Keratinocyte (primary cell): ENCODE measurements at places on chromosomes 7 and 10.

- no peak for DNase-seq
Observed at GRCh38 chr10:6654571-6654970, 74.5 kb upstream of the PRKCQ start.

DNA sequence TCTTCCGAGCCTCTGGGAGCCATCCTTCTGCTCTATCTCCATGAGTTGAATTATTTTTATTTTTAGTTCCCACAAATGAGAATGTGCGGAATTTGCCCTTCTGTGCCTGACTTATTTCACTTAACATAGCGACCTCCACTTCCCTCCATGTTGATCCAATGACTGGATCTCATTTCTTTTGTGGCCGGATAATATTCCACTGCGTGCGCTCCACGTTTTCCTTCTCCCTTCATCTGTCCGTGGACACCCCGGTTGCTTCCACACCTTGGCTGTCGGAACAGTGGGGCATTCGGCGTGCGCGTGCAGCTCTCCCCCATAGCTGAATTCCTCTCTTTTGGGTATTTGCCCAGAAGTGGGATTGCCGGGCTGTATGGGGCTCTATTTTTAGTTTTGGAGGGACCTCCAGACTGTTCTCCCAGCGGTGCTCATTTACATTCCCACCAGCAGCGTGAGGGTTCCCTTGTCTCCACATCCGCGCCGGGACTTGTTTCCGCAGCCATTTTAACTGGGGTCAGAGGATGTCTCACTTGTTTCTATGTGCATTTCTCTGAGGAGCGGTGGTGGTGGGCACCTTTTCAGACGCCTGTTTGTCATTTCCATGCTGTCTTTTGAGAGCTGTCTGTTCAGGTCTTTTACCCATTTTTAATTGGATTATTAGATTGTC lies 51.0 kb upstream of the SUN1 start:
- DNase-seq, result no peak

DNA sequence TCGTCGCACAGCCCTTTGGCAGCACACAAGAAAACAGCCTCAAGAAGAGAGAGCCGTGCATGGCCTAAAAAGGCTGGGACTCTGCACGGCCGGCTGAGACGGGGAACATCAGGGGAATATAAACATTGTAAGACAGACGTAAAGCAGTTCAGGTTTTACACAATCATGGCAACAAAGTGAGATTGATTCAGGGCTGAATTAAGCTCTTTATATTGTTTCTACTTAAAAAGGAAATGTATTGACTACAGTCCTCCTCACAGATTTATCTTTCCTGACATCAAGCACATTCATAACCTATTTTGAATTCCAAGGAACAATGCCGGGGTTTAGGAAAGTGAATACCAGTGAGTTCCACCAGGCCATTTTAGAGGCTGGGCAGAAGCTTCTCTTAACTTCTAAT lies 25.2 kb downstream of the SORBS1 start:
- no peak for DNase-seq

- no peak for DNase-seq
Observed at GRCh38 chr7:158858592-158859503, 2.5 kb downstream of the DYNC2I1 start.

DNA sequence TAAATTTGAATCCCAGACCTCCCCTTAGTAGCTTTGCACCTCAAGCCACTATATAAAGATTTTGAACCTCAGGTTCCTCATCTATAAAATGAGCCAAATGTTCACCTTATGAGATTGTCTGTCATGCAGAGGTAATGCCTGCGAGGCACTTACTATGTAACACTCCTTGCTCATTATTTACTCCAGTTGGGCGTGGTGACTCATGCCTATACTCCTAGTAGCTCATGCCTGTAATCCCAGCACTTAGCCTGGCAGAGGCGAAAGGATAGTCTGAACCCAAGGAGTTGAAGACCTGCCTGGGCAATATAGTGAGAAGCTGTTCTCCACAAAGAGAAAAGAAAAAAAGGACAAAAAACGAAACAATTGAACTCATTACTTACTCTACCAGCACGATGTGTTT lies 82.2 kb downstream of the MDFIC start:
- DNase-seq, result peak; percentile 28

DNA sequence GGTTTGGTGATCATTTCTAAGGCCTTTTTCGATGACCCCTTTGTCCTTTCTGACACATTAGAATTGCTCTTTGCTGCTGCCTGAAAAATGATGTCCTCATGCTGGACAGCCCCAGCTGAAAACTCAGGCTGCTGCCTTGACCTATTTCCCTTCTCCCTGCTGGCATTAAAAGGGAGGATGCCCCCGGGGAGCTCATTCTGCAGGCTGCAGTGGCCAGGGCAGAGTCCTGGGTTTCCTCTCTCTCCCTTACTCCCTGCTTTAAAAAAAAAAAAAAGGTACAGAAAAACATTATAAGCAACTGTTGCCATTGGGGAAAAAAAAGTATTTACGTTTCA lies 35.4 kb downstream of the LRRC4 start:
- no peak for DNase-seq

DNA sequence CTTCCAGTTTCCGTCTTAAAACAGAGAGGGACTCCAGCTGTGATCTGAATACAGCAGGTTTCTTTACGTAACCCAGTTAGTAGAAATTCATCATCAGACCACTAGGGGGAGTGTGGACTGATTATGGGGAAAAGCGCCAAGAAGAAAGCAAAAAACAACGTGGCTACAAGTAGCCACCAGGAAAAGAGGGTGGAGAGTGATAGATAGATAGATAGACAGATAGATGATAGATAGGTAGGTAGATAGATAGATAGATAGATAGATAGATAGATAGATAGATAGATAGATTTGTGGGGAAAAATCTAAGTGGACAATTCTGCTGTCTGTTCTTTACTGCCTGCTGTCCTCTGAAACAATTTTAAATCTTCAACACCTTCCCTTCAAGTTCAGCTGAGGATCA lies 12.7 kb upstream of the AKR1B10 start:
- no peak for DNase-seq

- DNase-seq, result no peak
Observed at GRCh38 chr7:33087356-33087755, 21.8 kb downstream of the RP9 start.

GRCh38 chr10:84140036-84140379 lies 699 bp downstream of the GHITM start:
- no peak for DNase-seq

DNA sequence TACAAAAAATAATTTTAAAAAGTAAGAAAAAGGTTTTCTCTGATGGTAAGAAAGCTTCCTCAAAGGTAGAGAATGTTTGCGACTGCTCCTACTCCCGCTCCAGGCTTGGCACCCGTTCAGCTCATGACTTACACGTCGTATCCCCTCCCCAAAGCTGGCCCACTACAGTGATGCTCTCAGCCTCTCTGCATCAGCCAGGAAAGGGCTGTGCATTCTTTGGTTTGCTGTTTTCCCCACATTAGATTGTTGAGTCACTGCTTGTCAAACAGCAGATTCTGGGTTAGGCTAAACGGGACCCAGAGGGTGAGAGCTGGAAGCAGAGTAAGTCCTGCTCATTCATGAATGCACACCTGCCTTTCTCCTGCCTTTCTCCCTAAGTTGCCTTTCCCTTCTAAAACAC lies 54.7 kb upstream of the NMT2 start:
- no peak for DNase-seq

GRCh38 chr7:155003092-155003375 lies at the start of gene PAXIP1:
Gene PAXIP1, minus strand, starts transcription at chr7:155003124. Its CDS starts 195 bp downstream, at chr7:155002929.
- DNase-seq, result no peak

DNA sequence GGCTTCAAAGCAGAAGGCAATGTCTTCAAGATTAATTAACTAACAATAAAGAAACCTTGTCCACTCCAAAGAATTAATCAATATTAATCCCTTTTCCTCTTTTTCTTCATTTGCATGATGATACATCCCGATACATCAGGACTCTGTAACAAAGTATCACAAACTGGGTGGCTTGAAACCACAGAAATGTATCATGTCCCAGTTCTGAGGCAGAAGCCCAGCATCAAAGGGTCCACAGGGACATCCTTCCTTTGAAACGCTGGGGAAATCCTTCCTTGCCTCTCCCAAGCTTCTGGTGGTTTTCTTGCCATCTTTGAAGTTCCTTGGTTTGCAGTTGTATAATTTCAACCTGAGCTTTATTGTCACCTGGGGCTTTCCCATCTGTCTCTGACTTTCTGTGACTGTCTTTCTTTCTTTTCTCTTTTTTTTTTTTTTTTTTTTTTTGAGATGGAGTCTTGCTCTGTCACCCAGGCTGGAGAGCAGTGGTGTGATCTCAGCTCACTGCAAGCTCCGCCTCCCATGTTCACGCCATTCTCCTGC lies 210.2 kb upstream of the ADARB2 start:
- no peak for DNase-seq

DNA sequence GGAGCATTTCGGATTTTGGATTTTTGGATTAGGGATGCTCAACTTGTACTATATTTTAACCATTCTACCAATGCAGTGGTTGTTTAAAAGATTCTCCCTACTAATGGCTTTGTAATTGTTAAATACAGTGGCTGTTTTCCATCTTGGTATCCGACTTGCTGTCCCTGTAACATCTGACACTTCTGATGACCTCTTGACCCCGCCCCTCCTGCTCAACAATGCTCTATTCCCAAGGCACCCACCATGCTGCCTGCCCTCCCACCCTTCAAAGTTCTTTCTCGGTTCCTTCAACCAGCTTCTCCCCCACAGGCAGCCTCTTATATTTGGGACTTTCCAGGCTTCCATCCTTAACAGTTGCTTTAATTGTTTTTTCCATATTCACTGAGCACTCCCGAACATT lies 2.0 kb downstream of the PRTFDC1 start:
- no peak for DNase-seq

DNA sequence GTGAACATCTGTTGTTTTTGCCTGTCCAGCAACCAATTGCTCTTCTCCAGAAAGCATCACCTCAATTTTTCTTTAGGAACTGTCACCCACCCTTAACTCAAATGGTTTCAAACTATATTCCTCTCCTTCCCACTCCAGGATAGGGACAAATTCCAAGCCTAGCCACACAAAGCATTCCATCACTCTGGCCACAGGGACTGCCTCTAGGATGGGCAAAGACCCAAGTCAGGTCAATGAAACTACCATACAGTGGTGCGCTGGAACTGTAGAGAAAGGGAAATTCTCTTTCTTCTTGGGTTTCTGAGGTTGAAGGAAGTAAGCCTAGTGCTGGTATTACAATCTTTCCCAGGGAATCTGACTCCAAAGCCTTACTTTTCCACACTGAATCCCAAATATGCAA lies 3.6 kb downstream of the MICU1 start:
- DNase-seq, result no peak

DNA sequence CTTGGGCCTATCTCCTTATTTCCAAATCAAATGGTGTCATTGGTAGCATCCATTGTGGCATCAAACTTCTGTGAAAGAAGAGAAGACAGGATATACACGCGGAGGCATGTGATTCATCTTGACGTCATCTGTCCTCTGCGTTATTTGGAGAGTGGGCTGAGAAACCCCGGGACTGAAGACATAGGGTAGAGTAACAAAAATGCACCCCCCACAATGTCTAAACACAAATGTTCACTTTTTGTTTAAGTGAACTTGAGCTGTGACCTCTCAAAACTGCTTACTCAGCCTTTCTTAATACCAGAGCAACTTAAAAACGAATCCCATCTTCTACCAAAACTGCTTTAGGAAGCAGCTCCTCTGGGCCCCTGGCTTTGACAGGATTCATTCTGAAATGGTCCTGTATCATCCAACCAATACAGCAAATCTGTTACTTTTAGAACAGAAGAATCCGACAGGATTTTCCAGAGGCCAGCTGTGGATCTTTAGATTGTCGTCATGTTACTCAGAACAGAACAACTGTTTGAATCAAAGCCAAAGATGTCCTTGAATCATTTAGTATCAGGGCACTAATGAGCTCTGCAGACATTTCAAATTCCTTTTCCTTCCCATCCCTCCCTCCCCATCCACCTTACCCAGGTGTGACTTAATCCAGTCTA lies 438.1 kb downstream of the SUGCT start:
- no peak for DNase-seq

- no peak for DNase-seq
Observed at GRCh38 chr7:126223729-126224128, 1029.0 kb downstream of the GRM8 start.

DNA sequence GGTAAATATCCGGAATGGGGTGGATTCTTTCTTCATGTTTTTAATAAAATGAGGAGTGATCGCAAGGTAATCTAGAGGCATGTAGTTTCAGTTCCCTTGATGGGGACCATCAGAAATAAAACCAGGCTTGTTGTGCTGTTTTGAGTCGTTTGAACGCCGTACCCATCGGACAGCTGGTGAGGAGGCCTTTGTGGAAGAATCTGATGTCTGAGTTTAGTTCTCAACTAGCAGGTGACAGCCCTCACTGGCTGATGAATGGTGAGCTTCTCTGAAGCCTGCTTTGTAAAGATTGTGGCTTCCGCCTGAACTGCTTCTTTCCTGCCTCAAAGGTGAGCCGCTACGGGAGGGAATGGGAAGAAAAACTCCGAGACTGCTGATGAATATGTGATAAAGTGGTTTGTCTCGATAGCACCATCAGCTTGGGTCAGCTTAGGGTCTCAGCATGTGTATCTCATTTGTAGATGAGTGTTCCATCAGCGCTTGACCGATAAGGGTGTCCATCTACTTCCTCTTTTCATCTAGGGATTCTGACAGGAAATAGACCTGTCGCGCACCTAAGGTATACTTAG lies 977 bp downstream of the TMEM248 start:
- no peak for DNase-seq

DNA sequence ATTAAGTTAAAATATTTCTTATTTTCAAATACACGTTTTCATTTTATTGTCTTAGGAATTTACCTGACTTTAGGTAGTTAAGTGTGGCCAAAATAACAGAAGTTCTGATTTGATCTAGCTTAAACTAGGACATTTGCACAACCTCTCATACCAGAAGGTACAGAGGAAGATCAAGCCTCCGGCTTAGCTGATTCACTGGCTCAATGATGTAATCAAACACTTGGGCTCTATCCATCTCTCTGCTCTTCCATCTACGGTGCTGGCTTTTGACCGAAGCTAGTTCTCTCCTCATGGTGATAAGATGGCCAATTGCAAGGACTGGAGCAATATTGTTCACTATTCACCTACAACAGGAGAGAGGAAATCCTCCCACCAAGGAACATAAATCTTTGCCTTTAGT lies 12.2 kb upstream of the HYCC1 start:
- DNase-seq, result no peak

DNA sequence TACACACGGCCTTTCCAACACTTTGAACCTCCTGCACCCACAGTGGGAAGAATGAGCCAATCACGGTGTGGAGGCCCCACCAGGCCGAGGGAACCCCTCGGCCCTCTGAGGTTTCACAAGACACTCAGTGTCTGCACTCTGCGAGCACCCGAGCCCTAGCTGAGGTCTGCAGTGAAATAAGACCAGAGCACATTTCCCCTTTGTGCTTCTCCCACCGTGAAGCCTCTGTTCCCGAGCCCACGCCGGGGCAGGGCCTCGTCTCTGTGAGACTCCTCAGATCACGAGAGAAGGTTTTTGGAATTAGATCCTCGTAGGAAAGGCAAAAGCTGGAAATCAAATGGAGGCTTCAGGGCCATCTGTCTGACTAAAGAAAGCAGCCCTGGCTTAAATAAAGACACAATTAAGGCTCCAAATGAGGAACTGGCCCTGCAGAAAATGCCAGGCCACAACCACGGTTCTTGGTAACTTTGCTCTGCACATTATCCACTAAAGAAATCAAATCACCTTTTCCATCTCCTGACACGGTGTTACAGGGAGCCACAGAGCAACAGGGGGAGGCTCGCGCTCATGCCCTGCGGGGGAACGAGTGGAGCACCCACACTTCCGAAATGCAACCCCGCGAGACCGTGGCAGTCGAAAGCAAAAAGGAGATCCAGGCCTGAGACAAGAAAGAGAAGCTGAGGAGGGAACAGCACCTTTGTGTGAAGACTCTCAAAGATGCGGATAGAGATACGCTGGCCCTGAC lies 43.7 kb downstream of the FAM53B start:
- DNase-seq, result no peak

- no peak for DNase-seq
Observed at GRCh38 chr7:23012908-23013714, 819 bp downstream of the HYCC1 start.
